ENCODE measurements at places on chromosomes 1 and 21.

- DNase-seq: no peak
Observed at GRCh38 chr1:4837031-4837600, 182.7 kb downstream of the AJAP1 start.

GRCh38 chr1:226310637-226311195, 1.8 kb upstream of the LIN9 start:
- DNase-seq: no peak

GRCh38 chr1:154190550-154190949, 1.4 kb downstream of the TPM3 start:
- DNase-seq: no peak

- no peak for DNase-seq
Observed at GRCh38 chr21:25456672-25457071, 150.6 kb downstream of the MRPL39 start.

- no peak for DNase-seq
Observed at GRCh38 chr1:10471411-10472219, 714 bp downstream of the DFFA start.

GRCh38 chr1:66685670-66686069, 66.6 kb upstream of the DYNLT5 start:
- DNase-seq: no peak

DNA sequence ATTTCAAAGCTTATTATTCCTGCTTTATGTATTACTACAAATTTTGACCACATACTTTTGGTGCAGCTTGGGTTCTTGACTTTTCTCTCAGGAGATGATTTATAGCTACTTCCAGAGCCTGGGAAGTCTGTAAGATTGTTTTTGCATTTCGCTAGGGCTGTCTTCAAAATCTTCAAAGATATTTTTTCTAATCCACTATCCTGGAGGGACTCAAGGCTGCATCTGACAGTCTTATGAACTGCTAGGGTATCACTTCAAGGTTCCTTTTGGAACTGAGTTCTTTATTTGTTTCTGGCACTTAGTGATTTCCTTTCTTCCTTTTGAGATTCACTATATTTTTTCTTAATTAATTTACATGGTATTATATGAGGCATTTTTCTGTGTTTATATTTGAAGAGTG, 90.0 kb upstream of the LYPLAL1 start:
- no peak for DNase-seq

- no peak for DNase-seq
Observed at GRCh38 chr1:45356186-45356585, 15.9 kb upstream of the MUTYH start.

GRCh38 chr1:163866564-163866963, 544.8 kb downstream of the NUF2 start:
- DNase-seq: no peak
